ENCODE measurements at places on chromosomes 3 and 15.

DNA sequence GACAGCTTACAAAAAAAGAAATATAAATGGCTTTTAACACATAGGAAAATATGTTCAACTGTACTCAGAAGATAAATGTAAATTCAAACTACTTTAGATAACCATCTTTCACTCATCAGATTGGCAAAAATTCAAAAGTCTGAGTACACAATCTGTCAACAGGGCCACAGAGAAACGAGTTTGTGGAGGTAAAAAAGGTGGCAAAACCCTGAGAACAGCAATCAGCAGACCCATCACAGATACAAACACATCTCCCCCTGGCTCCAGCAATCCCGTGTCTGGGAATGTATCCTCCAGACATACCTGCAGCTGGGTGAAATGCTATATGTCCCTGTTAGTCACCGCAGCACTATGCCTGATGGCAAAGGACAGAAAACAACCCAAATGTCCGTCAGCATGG, 149.5 kb downstream of the OSBPL10 start:
- no peak for DNase-seq

- no peak for DNase-seq
These were observed 19.2 kb upstream of the MGA start for GRCh38 chr15:41640985-41641384.

- no peak for DNase-seq
These were observed 195.4 kb downstream of the KLF13 start for GRCh38 chr15:31522028-31522427.

DNA sequence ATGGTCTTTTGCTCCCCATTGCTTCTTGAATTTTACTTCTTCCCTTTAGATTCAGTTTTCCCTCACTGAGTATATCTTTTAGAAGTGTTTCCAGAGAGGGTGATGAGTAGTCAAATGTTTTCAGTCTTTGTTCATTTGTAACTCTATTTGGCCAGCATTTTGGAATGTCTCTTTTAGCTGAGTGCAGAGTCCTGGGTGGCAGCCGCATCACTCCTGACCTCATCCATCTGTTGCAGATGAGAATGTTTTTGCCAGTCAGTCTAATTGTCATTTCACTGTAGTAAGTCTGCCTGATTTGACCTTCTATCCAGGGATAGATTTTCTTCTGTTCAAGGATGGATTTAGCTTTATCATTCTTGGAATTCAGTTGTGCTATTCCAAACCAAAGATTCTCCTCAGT, 7.3 kb downstream of the SRPRB start:
- DNase-seq: no peak

GRCh38 chr15:44713006-44713966, 2.0 kb downstream of the B2M start:
- no peak for DNase-seq

DNA sequence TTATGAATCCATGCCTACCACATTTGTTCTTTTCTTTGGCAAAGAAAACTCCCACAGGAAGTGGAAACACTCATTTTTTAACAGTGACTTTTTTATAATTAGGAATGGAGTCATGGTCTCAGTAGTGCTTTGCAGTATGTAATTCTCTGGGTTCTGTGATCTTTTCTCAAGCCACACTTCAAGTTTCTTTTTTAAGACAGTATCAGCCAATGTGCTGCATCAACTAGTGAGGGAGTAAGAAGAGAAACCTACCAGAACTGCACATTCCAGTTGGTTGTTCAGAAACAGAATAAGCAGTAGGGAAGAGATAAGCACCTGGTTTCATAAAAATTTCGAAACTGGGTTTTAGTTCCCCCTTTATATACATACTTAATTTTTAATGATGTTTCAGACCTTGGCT, 126.3 kb downstream of the FOXB1 start:
- DNase-seq: no peak

DNA sequence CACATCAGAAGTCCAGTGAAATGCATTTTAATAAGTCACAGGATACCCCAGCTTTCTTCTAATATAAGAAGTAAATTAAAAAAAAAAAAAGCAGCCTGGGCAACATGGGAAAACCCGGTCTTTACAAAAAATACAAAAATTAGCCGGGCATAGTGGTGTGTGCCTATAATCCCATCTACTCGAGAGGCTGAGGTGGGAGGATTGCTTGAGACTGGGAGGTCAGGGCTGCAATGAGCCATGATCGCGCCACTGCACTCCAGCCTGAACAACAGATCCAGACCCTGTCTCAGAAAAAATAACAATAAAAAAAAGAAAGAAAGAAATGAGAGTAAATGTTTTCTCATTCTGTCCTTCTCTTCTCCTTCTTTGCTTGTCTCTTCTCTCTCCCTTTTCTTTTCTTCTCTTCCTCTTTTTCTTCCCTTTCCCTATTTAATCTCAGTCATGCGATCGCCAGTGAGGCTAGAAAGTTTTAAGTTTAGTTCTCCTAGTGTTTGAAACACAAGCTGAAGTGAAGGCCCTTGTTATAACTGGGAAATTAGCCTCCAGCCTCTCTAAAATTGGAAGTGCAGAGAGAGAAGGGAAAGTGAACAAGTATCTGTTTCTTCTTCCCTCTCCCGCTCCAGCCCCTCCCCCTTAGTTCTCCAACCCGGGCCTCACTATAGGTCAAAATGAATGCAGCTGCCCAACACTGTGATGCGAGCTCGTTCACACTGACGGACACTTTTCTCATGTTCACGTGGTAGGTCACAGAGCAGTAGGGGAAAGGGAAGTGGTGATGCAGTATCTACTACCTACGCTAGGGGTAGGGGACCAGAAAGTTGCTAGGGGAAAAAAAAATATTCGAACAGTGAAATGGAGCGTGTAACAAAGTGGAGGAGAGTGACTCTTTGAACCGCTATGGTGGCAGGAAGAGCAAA, 23.5 kb upstream of the TSC22D2 start:
- DNase-seq: peak; percentile 6

DNA sequence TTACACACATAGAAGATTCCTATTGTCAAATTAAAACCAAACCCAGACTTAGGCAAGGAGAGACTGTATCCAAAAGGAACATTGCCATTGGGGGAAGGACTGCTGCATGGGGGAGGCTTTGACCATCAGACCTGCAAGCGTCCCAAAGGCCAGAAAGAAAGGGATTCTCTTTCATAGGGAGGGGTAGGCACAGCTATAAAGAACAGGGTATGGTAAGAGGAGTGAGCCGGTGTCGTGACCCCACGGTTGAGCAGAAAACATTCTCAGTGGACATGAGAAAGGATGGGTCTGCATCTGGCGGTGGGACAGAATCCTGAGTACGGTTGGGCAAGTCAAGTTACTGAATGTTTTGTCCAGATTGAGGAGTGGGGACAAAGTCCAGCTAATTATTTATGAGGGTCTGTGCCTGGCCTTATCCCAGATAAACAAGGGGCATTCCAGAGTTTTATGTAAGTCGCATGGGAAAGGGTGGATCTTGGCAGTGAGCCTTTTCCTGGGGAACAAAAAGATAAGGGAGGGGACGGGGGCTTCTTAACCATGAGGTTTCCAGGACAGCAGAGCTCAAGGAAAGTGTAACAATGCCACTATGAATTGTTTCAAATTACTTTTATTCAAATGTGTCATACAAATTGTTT, 357.8 kb downstream of the OCA2 start:
- no peak for DNase-seq

DNA sequence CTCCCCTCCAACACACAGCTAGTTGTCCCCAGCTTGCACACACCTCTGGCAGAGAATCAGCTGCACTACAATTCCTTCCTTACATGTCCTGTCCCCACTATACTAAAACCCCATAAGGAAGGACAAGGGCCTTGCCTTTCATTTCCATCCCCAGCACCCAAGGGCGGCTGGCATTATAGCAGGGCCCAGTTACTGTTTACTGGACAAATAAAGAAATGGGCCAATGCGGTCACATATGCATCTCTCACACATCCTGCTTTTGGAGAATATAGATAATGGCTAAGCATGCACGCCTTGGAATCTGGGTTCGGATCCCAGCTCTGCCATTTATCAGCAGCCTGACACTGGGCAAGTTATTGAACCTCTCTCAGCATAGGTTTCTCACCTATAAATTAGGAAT, 99.1 kb downstream of the DAPK2 start:
- DNase-seq: no peak
